ENCODE measurements at places on chromosomes 7 and 10.
A peak's percentile ranks its signal among the peaks of the same experiment; 100 is the strongest.

DNA sequence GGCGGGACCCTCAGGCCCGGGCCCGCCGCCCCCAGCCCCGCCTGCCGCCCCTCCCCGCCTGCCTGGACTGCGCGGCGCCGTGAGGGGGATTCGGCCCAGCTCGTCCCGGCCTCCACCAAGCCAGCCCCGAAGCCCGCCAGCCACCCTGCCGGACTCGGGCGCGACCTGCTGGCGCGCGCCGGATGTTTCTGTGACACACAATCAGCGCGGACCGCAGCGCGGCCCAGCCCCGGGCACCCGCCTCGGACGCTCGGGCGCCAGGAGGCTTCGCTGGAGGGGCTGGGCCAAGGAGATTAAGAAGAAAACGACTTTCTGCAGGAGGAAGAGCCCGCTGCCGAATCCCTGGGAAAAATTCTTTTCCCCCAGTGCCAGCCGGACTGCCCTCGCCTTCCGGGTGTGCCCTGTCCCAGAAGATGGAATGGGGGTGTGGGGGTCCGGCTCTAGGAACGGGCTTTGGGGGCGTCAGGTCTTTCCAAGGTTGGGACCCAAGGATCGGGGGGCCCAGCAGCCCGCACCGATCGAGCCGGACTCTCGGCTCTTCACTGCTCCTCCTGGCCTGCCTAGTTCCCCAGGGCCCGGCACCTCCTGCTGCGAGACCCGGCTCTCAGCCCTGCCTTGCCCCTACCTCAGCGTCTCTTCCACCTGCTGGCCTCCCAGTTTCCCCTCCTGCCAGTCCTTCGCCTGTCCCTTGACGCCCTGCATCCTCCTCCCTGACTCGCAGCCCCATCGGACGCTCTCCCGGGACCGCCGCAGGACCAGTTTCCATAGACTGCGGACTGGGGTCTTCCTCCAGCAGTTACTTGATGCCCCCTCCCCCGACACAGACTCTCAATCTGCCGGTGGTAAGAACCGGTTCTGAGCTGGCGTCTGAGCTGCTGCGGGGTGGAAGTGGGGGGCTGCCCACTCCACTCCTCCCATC lies 82.7 kb downstream of the PAX2 start:
- DNase-seq, result no peak

GRCh38 chr10:130043491-130043890 lies 67.1 kb downstream of the C10orf143 start:
- no peak for DNase-seq

DNA sequence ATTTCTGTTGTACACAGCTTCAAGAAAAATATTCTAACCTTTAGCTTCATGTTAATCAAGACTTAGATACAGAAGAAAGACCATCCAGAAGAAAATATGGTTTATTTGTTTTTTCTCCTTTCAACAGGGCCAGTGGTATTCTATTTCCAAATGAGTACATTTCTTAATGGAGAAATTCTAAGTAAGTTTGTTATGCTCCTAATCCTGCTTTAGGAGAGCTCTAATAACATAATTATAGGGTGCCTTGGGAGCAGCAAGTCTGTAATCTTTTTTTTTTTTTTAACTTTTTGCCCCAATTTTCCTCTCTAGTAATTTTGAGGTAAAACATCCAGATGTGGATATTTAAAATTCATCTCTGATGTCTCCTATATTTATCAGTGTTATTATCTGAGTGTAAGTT lies 98.1 kb downstream of the ADD3 start:
- DNase-seq, result no peak

DNA sequence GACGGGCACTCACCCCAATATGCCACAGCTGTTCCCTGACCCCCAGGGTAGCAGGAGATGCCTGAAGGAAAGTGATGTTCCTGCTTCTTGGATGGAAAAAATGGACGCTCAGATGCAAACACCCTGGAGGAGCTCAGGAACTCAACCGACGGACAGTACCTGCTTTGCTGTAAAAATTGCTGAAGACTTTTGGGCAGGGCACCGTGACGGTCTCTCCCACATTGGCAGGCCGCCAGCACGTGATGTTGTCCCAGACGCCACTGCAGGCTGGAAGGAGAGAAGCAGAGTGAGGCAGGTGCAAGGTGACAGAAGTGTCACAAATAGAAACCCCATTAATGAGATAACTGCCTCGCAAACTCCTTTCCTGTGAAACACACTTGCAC lies 35.0 kb downstream of the VIPR2 start:
- peak; percentile 10 for DNase-seq

GRCh38 chr10:93079663-93080349 lies 6.1 kb downstream of the CYP26A1 start:
- DNase-seq, result no peak

GRCh38 chr7:154817224-154817896 lies 185.6 kb downstream of the PAXIP1 start:
- DNase-seq, result no peak

- no peak for DNase-seq
These were observed 34.5 kb upstream of the LYZL1 start for GRCh38 chr10:29254123-29255046.

DNA sequence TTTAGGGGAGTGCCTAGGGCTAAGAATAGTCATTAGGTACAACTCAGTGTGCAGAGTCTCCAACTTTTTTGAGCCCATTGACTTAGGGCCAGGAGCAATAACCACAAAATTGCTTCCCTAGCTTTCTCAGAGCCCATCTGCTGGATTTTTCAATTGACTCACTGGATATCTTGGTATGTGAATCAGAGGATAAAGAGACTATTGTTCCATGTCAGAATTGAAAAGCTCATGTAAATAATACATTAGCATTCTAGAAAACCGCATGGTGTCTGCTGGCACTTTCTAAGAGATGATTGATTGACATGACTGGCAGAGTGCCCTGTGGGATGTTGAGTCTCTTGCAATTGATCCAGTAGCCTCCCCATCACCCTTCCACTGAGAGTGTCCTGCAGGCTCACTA lies 246.2 kb downstream of the CCDC7 start:
- no peak for DNase-seq

DNA sequence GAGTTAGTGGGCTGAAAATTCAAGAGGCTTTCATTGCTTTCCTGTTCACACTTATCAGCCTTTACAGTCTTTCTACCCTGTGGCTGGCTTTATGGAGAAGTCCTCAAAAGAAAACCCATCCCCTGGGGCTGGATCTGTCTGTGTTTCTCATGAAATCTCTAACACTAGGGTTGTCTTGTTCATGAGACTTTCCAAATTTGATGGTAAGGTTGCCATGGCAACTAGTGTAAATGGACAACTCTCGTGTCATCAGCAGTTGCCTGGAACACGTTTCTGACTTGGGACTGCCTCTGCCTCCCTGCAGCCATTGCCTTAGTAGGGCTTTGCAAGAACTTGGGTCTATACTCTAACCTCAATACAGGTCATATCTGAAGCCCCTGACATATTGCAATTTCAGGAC lies 35.8 kb upstream of the PLPP4 start:
- DNase-seq, result no peak

DNA sequence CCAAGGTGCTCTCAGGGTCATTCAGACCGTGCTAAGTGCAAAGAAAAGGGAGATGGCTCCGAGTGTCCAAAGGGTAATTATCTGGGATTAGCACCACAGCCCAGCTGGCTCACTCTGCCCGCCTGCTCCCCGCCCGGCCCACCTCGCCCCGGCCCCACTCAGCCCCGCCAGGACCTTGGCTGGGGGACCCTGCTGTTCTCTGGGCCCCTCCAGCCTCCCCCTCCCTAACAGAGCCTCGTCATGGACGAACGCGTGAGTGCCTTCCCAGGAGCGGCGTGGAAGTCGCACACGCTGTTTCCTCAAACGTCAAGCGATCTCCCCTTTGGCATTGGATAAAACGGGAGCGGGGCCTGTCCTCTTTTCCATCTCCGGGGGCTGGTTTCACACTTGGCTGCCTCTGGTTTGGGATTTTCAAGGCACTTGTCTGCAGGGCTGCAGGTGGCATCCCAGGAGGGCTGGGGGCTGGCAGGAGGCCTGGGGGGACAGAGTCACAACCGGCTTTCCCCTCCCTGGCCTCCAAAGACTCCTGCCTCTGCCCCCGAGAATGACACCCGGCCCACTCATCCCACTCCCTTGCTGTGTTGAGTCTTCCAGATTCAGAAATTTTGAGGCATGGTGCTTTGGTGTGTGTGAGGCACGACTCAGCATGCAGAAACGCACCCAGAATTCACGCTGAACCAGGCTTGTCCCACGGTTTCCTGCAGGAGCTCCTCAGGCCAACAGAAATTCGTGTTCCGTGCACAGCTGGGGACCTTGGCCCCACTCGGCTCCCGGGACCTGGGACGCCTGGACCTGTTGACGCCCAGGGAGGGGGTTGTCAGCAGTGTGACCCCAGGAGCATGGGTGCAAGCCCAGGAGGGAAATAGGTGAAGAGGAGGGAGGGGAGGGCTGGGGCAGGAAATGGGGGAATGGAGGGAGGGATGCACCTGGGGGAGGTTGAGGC lies 110.0 kb downstream of the PDGFA start:
- DNase-seq, result no peak

DNA sequence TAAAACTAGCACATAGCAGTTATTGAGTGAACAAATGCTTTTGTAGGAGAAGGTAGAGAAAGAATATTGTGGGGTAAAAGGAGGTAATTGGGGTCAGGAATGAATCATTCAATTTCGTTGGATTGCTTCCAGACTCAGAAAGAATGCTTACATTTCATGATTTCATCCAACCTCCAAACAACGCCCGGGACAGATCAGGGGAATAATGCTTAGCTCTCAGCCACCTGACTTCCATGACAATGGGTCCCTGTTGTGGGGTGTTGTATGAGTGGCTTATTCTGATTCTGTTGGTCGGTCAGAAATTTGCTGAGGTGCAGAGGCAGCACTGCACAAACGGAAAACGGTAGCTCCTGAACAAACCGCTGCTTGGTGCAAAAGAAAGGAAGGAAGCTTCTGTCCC lies 24.0 kb upstream of the INPP5F start:
- no peak for DNase-seq

- DNase-seq, result no peak
These were observed 12.7 kb upstream of the BNIP3 start for GRCh38 chr10:131994435-131994834.

DNA sequence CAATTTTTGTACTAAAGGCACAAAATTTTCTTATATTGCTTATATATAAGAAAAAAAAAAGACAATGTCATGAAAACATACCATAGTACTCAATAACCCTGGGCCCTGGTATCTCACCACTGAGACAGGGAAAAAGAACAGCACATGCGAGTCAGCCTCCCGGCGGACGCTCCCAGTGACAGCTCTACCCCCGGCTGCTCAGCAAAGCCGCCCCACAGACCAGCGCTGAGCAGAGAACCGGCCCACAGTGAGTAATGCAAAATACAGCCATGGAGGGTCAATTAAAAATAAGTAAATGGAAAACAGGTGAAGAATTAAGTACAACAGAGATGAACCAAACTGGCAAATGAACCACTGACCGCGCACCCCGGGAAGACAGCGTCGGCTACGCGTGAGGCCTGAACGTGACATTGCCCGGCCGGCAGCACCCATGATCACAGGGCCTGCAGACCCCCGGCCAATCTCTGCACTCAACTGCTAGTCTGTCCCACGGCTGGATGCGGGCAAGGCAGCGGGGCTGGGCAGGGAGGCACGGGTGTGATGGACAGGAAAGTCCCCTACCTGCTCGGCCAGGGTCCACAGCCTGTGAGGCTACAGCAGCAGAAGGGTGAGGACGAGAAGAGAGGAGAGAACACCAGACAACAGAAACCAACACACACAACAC lies 175.9 kb downstream of the ZMYND11 start:
- DNase-seq, result no peak

DNA sequence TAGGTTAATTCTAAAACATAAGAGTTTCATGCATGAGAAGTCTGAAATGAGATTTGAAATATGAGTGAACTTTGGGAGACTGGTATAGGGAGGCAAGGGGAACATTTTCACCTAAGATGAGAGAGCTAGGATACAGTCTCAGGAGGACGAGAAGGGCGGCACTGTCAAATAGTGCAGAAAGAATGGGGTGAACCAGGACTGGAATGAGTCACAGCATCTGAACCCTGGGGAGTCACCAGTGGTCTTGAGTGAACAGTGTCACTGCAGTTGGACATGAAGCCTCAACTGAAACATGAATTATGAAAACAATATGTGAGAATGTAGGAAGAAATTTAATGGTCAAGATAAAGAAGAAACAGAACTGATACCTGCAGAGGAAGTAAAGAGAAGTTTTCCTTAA lies 33.8 kb downstream of the GNG11 start:
- no peak for DNase-seq

DNA sequence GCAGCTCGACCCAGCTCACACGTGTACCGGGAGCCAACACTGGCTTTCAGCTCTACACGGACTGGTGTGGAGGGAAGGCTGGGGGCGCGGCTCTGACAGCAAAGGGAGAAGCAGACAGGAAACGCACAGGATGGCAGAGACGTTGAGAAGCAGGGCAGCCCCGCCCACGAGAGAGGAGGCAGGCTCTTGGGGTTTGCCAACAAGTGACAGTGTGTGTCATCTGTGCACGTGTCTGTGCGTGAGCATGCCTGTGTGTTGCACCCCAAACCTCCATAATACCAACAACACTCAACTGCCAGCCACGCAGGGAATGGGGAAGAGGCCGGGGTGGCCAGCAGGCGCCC lies 64.4 kb upstream of the PDGFA start:
- DNase-seq, result no peak
